ENCODE measurements at places on chromosomes 3 and 15.
A peak's percentile ranks its signal among the peaks of the same experiment; 100 is the strongest.

GRCh38 chr15:35439291-35439690 is 106.7 kb downstream of the DPH6 start:
- no peak for DNase-seq

DNA sequence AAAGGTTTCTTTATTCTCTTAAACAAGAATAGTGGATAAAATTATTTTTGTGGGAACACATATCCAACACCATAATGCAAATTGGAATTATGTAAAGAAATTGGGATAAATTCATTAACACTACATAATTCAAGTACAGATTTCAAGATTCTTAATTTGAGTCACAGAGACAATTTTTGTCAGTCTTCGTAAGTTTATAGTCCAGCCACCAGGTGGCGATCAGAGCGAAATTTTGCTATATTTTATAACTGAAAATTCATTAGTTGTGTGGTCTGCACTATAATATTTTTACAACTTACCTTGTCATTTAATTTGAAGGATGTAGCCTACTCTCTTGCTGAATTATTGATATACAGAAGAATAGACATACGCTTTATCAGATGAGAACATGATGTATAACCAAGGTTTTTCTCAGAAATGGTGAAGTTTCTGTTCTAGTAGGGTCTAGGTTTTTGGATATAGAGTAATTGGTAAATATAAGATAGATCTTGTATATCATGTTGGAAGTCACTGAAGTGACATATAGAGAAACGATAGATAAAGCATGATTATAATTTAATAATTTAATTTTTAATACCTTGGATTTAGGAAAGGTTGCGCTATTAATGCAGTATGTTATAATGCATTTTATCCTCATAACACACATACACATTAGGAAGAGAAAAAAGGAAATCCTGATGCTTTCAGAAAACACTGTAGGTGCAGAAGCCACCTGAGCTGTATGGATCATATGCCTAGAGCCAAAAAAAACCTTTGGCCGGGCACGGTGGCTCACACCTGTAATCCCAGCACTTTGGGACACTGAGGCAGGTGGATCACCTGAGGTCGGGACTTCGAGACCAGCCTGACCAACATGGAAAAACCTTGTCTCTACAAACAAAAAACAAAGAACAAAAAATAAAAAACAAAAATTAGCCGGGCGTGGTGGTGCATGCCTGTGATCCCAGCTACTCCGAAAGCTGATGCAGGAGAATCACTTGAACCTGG is 31.7 kb downstream of the PLSCR4 start:
- DNase-seq, result peak; percentile 23

- DNase-seq, result no peak
These were observed 692.3 kb downstream of the ZPLD1 start for GRCh38 chr3:103127098-103127630.

DNA sequence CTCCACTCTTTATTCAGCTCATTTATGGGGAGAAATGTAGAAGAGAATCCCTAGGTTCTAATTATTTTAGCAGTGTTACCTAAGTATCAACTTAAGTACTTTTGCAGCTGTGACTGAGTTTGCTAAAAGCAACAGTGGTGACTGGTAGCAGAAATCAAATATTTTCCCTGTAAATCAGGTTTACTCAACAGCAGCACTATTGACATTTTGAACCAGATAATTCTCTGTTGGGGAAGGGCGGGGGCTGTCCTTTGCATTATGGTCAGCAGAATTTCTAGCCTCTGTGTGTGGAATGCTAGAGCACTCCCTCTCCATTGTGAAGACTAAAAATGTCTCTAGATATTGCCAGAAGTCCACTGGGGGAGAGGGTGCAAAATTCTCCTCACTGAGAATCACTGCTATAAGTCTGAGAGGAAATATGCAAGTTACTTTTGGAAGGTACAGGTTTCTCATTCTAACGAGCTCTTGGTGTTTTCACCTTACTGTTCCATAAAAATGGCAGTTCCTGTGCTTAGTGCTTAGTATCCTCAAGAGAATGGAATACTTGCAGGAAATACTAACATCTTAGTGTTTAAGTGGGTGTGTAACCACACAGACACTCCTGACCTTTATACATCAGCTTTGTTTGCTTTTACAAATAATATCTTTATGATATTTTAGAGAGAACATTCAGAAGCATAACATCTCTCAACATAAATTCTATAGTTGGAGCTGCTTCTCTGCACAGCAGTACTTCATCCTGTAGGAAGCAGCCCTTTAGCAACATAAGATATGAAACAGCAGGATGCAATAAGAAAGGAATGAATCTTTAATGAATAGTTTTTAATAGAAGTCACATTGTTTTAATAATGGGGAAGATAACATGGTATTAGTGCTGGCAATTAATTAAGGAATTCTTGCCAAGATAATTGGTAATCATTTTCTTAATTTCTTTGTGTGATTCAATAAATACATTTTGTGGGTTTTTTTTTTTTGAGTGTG is 246.5 kb upstream of the GOLIM4 start:
- no peak for DNase-seq

DNA sequence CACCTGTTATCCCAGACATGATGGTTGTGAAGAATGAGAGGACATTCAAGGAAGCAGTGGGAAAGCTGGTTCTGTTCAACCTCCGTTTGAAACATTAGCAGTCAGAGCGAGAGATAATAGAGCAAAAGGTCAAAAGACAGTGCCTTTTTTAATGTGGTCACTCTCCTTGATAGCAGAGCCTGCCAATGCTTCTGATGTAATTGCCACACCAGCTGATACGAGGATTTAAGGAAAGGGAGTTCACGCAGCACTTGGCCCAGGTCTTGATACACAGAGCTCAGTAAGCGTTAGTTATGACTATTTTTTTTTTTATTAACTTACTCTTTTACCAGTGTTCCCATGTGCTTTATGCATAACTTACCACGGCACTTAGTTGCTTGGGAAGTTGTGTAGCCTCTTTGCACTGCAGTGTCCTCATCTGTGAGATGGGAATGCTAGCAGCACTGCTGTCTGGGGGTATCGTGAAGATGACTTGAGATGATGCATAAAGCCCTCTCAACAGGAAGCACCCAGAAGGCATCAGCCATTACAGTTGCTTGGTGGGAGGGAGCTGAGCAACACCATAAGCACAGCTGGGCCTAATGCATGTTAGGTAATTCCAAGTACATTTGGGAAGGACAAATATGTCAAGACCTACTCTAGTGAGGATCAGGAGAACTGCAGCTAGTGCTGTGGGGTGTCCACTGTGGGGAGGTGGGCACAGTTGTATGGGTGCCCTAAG is 123.3 kb upstream of the RASGRP1 start:
- DNase-seq, result no peak

DNA sequence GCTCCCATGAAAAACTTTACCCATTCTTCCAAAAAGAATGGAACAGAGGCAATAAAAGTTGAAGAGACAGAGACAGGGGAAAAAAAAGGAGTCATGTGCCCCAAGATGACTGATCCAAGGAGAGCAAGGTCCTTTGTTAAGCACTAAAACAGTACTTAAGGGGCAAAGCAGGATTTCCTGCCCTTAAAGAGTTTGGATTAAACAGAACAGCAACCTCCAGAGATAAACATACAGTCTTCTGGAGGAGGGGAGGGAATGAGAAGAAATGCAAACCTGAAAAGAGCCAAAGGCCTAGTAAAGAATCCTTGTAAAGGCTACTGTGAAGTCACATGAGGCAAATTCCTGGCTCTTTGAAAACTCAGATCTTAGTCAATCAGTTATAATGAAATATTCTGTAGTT is 38.2 kb downstream of the SHQ1 start:
- no peak for DNase-seq

DNA sequence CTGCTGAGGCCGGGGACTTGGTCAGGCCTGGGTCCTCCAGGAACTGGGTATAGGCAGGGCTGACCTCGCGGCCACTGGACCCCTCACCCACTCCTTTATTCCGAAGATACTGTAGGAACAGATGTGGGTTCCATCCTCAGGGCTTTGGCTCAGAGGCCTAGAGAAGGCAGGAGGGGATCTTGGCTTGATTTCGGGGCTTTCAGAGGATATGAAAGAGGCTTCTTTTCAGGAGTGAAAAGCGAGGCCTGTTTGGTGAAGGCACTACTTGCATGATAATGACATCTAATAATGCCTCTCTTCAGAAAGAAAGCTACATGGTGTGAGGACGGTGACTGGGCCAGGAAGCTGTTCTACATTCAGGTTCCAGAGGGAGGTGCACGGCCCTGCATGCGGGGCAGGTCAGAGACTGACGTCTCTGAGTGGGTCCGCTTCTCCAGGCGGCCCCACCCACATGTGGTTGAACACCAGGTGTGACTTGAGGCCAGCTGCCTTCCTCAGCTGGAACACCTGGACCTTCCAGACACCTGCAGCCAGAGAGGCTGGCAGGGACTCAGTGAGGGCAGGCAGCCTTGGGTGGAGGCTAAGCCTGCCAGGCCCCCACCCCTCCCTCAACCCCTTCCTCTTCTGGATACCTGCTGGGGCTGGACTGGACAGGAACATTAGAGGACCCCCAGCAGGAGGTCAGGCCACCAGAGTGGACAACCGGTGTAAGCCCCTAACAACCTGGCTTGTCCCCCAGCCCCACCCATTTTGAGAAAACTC is 31.1 kb upstream of the HHATL start:
- no peak for DNase-seq

GRCh38 chr15:92817339-92817886 is 82.7 kb upstream of the CHD2 start:
- DNase-seq, result no peak

- no peak for DNase-seq
These were observed 20.2 kb upstream of the KIF23 start for GRCh38 chr15:69393831-69394491.

GRCh38 chr3:159765030-159765859 is 223.4 kb upstream of the IL12A start:
- peak; percentile 69 for DNase-seq

DNA sequence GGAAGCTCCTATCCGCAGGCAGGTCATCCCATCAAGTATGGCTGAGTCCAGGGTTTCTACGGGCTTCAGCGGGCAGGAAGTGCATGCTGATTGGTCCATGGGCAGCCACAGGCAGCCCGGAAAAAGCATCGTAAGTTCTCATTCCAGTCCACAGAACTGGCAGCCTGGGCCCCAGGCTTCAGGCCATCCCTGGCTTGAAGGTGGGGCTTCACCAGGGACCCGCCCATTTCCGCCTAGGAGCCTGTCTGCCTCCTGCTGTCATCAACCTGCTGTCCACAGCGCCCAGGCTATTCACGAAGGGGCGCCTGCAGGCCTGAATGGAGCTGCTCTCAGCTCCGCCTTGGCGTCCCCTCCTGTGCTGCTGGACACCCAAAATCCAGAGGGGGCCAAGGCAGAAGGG is 13.9 kb downstream of the PCYT1A start:
- no peak for DNase-seq

DNA sequence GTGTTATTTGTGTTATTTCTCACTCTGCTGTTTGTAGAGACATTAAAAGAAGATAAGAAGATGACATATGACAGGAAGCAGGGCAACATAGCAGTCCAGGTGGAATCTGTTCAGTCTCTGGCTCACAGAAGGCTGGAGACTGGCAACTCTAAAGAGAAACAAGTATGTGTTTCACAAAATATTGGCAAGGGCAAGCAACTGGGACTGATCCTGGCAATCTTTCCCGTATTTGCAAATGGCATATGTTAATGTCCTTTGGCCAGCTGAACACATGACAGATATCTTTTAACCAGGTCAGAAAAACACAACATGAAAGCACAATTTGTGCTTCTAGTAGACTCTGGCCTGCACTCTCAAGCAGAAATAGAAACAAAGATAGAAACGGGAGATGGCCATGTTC is 1354.1 kb upstream of the EPHA6 start:
- peak; percentile 16 for DNase-seq

DNA sequence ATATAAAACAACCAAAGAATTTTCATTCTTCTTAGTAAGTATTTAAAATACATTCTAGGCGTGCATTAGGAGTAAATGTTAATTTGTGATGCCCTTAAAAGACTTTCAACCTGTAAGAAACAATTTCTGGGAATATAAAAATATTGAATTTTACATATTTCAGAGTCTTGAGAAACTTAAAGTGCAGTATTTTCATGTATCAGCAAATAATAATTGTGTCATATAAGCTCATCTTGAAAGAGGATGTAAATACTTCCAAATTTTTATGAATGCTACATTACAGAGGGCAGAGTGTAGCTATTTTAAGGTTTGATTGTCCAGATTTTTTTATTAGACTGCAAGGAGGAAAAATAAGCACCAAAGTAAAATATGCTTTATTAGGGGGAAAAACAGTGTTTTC is 207.1 kb downstream of the VPS13C start:
- DNase-seq, result no peak

DNA sequence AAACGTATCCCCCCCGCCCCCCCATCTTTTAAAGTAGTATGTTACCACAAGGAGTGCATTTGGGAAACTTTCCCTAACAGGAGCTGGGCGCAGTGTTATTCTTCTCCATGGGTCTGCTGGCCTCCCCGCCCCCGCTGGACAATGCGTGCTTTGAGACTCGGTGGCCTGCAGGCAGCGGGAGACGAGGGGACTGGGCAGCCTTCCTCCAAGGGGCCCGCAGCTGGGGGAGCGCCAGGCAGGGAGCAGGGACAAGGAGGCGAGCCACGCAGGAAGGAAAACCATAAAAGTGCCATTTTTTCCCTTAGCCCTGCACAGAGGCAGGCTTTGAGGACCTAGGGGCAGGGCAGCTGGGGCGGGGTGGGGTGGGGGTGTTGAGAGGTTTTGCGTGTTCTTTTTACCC is 14.1 kb downstream of the SOX2 start:
- DNase-seq, result no peak

Measured in ovary (tissue), 10 donors.